ENCODE measurements at places on chromosomes 5 and 9.

- no peak for DNase-seq
Measured at GRCh38 chr5:175659546-175660253, 1.8 kb downstream of the HRH2 start.

DNA sequence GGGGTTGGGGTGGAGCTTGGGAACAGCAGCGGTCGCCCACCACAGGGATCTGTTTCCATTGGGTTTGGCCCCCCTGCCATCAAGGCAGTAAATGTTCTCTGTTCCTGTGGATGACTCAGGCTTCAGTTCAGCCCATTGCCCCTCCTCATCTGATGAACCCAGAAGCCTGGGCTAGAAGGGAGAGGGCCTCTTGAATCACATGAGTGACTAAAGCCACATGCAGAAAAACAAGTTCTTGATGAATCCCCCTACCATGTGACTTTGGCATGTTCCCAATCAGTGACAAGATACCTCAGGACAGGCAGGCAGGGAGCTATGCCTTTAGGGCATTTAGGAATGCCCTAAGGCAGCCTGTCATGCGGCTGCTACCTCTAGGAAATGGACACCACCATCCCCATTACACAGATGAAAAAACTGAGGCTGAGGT lies 2.5 kb downstream of the SH3PXD2B start:
- no peak for DNase-seq

GRCh38 chr5:113343343-113343742 lies 91.4 kb downstream of the TSSK1B start:
- DNase-seq = no peak

GRCh38 chr9:90946982-90947381 lies 145.4 kb downstream of the SYK start:
- DNase-seq = no peak

DNA sequence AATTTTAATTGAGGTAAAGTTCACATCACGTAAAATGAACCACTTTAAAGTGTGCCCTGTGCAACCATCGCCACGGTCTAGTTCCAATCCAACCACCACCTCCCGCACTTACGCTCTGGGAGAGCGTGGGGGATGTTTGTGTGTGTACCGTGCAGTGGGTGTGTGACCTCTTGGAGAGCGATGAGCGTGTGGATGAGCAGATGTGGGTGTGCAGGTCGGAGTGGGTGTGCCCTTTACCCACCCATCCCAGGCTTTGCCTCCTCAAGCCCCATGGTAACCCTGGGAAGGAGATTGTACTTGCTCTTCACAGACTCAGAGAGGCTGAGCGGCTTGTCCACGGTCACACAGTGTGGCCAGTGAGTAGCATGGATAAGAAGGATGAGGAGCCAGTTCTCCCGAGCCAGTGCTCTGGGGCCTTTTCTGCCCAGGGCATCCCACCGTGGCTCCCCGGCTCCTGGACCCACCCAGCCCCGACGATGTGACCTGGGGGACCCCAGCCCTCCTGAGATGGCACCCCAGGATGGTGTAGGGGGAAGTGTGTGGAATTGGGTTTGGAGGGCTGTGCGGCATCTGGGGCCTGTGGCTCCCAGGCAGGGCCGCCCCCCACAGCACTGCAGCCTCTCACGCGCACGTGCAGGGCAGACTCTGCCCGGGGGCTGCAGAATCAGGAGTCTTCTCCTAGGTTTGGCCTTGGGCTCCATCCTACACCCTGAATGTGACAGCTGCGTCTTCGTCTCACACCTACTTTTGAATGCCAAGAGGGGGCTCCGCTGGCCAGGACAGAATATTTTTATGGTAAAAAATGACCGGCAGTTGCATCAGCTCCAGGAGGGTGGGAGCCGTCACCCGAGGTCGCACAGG lies 13.6 kb downstream of the LHX3 start:
- DNase-seq = no peak

- DNase-seq = no peak
Measured at GRCh38 chr5:106417566-106417965, 1253.2 kb downstream of the EFNA5 start.

- DNase-seq = no peak
Measured at GRCh38 chr9:116369706-116370105, 216.1 kb downstream of the PAPPA start.

GRCh38 chr9:127557998-127558546 lies 54.0 kb upstream of the STXBP1 start:
- no peak for DNase-seq

DNA sequence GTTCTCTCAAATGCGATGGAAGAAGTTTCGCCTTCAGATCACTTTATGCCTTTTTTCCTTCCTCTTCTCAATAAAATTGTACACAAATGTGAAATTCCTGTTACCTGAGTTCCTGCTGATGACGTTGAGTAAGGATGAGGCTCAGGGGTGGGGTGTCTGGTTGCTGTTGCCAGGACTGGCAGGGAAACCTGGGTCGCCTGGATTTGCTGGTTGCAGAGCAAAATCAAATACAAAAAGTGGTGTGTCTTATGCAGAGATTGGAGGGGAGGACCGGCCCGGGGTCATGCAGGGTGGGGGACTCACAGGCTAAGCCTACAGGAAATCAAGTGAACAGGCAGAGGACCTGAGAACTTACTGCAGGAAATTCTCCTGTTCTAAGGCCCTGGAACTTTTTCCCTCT lies 39.2 kb downstream of the ANXA2R start:
- no peak for DNase-seq
